ENCODE measurements at places on chromosomes 2 and 18.

GRCh38 chr2:85843543-85843942 lies 45.2 kb downstream of the ST3GAL5 start:
- no peak overlapping the region for H3K27ac ChIP-seq
- peaks cover 16% of the 10 kb centered on the region for H3K36me3 ChIP-seq
- no peak for DNase-seq
- no peaks in the 10 kb centered on the region for H3K27me3 ChIP-seq
- H3K4me3 ChIP-seq: no peak overlapping the region
- no peaks in the 10 kb centered on the region for H3K4me1 ChIP-seq

- H3K27me3 ChIP-seq: no peaks in the 10 kb centered on the region
- no peak overlapping the region for H3K27ac ChIP-seq
- DNase-seq: no peak
- no peaks in the 10 kb centered on the region for H3K36me3 ChIP-seq
Measured at GRCh38 chr18:55908901-55909366, 320.9 kb upstream of the TCF4 start.

GRCh38 chr2:216056739-216057138 lies 24.9 kb downstream of the PECR start:
- H3K4me3 ChIP-seq: no peak overlapping the region
- H3K36me3 ChIP-seq: no peaks in the 10 kb centered on the region
- DNase-seq: no peak
- no peak overlapping the region for H3K27ac ChIP-seq
- H3K4me1 ChIP-seq: no peaks in the 10 kb centered on the region

- H3K27ac ChIP-seq: no peak overlapping the region
- no peaks in the 10 kb centered on the region for H3K4me1 ChIP-seq
- no peak for DNase-seq
Measured at GRCh38 chr2:68730828-68731227, 3.8 kb upstream of the ARHGAP25 start.

GRCh38 chr2:59658906-59659635 lies 894.4 kb downstream of the BCL11A start:
- H3K27me3 ChIP-seq: no peaks in the 10 kb centered on the region
- H3K4me3 ChIP-seq: no peak overlapping the region
- DNase-seq: no peak
- H3K36me3 ChIP-seq: no peaks in the 10 kb centered on the region

DNA sequence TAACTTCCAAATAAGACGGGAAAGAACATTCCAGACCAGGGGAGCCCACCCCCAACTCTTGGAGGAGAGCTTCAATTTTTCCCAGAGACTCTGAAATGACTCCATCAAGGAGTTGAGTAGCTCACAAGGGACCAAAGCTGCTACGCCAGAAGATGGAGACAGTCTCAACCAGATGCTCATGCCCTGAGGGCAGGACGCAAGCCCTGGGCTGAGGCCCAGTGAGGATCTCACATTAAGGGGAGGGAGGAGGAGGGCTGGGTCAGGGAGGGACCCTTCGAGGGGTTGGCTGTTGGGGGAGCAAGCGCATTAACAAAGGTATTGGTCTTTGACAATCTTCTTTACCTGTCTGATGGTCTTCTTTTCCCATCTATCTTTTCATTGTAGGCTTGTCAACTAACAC lies 141.3 kb upstream of the SLC1A4 start:
- no peak overlapping the region for H3K27ac ChIP-seq
- no peaks in the 10 kb centered on the region for H3K36me3 ChIP-seq
- no peaks in the 10 kb centered on the region for H3K27me3 ChIP-seq
- no peaks in the 10 kb centered on the region for H3K4me1 ChIP-seq

DNA sequence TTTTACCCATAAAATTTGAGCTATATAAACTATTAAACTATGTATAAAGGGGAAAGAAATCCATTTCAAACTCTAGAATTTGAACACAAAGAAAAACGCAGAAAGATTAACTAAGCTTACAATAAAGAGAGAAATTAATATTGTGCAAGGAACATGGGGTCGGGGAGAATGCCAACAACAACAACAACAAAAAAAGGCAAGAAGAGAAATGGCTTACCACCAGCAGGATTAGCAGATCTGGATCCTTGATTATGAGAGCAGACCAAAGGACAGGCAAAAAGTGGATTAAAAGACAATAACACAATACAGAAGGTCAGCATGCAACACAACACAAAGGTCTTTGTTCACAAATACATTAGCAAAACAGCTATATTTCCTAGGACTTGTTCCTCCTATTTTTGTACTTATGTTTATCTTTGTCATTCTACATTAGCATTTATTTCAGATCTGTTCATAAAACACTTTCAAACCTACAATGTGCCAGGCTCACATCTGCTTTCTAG lies 103.4 kb upstream of the RNU4ATAC start:
- H3K4me3 ChIP-seq: no peak overlapping the region
- H3K27me3 ChIP-seq: no peaks in the 10 kb centered on the region
- H3K27ac ChIP-seq: no peak overlapping the region
- DNase-seq: no peak

DNA sequence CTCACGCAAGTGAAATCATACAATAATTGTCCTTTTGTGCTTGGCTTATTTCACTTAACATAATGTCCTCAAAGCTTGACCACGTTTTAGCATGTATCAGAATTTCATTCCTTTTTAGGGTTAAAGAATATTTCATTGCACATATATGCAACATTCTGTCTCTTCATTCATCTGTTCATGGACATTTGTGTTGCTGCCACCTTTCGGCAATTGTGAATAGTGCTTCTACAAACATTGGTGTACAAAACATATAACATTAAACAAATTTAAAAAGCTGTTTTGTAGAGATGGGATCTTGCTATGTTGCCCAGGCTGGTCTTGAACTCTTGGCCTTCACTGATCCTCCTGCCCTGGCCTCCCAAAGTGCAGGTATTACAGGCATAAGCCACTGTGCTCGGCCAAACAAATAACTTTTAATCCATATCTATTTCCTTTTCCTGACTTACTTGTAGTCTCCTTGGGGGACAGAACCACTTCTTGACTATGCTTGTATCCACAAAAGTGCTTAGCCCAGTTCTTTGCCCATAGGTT lies 209.3 kb downstream of the SLC4A3 start:
- no peak for DNase-seq
- no peaks in the 10 kb centered on the region for H3K36me3 ChIP-seq
- no peak overlapping the region for H3K27ac ChIP-seq
- no peaks in the 10 kb centered on the region for H3K27me3 ChIP-seq
- H3K4me3 ChIP-seq: no peak overlapping the region

DNA sequence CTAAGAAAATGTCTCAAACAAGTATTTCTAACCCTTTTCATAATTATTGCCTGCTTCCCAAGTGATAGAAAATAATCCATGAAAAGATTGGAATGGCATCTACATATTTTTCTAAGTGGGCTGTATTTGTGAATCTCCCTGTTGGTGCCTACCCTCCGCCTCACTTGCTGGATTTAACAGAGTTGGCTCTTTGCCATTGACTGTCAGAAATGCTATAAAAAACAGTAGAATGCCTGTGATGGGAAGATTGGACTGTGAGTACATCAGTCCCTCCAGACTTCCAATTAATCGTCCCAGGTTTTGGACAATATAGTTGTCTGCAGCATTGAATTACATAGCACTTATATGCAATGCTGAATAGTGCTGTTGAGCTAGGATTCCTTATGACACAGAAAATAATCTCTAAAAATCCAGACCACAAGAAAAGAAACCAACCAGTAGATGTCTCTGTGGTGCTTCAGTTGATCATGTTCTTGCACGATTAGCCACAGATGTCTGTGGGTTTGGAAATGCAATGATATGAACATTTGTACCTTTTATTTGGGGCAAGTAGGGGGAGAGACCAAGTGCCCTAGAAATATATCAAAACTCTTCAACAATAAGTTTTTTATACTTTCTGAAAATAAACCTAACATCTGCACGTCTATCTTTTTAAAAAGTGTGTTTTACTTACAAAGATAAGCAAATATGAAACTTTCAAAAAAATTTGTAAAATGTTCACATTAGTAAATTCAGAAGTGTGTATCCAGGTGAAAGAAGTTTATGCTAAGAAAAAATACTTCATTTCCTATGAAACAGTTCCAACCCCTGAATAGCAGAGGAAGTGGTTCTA lies 88.5 kb downstream of the DYNAP start:
- H3K4me1 ChIP-seq: no peaks in the 10 kb centered on the region
- H3K36me3 ChIP-seq: no peaks in the 10 kb centered on the region
- H3K27me3 ChIP-seq: no peaks in the 10 kb centered on the region
- DNase-seq: no peak
- H3K4me3 ChIP-seq: no peak overlapping the region

GRCh38 chr2:20682167-20682920 lies 15.4 kb downstream of the GDF7 start:
- no peak overlapping the region for H3K27ac ChIP-seq
- no peaks in the 10 kb centered on the region for H3K27me3 ChIP-seq
- peaks cover 7% of the 10 kb centered on the region for H3K36me3 ChIP-seq
